EL (cell line): ENCODE measurements at places on chromosomes 3 and 15.
A peak's percentile ranks its signal among the peaks of the same experiment; 100 is the strongest.

DNA sequence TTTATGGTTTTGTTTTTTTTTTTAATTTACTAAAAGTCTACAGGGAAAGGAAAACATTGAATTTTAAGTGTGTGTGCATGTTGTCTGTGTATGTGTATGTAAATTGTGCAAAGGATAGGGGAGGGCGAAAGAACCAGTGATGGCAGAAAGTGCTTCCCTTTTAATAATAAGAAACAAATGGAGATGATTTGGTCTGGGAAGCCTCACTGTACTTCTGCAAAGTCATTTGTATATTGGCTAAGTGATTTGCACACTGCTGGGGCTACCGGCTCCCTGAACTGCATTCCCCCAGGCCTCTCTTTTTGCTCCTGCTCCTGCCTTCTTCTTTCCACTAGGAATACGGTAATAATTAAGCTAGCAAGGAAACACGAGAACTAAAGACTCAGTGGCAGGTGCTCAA lies 101.2 kb downstream of the CD47 start:
- no peak for DNase-seq

DNA sequence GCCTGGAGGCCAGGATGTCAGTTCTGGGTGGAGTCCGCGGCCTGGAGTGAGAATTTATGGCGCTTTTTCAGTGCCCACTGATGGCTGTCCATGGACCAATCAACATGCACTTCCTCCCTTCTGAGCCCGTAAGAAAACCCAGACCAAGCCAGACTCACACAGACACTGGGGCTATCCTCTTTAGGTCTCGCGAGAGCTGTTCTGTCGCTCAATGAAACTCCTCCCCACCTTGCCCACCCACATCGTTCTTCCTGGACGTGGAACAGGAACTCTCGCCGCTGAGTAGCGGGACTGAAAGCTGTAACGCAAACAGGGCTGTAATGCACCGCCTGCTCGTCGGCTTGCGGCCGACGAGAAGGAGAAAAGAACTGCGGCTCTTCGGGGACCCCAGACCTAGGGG lies 833.0 kb upstream of the CADM2 start:
- no peak for DNase-seq

DNA sequence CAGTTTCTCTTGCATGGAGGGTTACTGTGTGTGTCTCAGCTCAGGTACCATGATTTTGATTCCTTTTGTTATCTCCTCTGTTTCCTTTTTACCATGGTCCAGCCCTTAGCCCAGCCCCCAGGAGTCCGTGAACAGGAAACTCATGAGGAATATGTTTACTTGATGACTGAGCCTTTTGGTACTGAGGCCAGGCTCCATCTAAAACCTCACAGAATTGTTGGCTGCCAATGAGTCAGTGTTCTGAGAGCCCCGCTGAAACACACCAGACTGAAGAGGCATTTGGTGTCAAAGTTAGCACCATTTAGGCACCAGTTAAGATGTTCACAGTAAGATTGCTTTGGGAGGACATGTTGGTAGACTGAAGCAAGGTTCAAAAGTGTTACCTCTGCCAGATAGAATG lies 80.9 kb downstream of the DGKG start:
- peak; percentile 83 for DNase-seq

- DNase-seq = no peak
Observed at GRCh38 chr3:99731499-99731898, 86.2 kb upstream of the CMSS1 start.

DNA sequence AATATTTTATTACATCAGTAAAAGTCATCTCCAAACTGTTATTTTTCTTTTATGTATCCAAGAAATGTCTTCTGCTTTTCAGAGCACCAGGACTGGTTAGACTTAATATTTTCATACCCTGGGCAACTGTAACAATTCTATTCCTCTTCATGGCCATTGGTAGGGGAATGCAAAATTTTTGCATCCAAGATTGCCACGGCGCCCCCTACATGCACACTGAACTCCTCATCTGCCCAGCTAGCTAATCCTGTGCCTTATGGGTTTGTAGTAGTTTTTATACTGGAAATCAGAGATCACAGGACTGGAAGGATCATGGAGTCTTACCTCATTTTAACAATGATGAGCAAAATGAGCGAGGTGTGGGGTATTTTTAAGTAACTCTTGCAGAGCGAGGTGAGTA lies 74.2 kb downstream of the CRTC3 start:
- DNase-seq = peak; percentile 19

- DNase-seq = no peak
Observed at GRCh38 chr15:68201879-68202261, 3.3 kb downstream of the CALML4 start.

- DNase-seq = peak; percentile 89
Observed at GRCh38 chr15:75647370-75648155, at the start of gene SNX33. Gene SNX33 (plus strand): TSS chr15:75647912. CDS start chr15:75649103, 1,191 bp downstream.

- no peak for DNase-seq
Observed at GRCh38 chr3:53081318-53081717, 35.4 kb upstream of the SFMBT1 start.

GRCh38 chr3:133884054-133884886 lies 11.4 kb downstream of the RAB6B start:
- DNase-seq = no peak

GRCh38 chr3:113193719-113194118 lies 17.6 kb upstream of the BOC start:
- DNase-seq = no peak

DNA sequence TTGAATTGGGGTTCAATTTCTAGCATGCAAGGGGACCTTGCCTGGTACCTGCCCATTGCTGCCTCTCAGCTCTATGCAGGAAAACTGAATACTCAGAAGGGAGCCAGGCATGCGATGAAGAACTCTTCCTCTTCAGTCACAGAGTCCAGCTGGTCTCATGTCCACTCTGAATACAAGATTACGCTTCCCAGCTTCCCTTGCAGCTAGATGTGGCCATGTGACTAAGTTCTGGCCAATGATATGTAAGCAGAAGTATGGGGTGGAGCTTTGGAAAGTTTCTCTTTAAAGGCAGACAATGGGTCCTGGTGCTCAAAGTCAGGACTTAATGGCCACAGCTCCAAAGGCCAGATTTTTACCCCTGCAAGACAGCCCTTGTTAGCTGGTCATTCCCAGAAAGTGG lies 9.0 kb downstream of the WNT7A start:
- no peak for DNase-seq

DNA sequence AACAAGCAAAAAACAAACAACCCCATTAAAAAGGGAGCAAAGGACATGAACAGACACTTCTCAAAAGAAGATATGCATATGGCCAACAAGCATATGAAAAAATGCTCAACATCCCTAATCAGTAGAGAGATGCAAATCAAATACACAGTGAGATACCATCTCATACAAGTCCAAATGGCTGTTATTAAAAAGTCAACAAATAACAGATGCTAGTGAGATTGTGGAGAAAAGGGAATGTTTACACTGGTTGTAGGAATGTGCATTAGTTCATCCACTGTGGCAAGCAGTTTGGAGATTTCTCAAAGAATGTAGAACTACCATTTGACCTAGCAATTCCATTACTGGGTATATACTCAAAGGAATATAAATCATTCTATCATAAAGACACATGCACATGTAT lies 44.5 kb downstream of the RIOX2 start:
- peak; percentile 26 for DNase-seq

GRCh38 chr15:33242165-33242564 lies 47.7 kb upstream of the FMN1 start:
- peak; percentile 76 for DNase-seq

DNA sequence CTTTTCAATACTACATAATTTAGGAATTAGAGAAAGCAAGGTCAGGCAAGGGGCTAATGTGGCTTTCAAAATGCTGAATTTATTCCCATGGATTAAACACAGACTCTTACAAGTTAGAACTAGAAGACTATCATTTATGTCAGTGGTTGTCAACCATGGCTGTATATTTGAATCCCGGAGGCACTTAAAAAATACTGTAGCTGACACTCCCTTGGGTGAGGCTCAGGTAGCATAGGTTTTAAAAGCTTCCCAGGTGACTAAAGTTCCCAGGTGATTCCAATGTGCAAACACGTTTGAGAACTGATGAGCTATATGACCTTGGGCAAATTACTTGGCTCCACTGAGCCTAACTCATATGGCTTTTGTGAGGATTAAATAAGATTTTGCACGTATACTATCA lies 29.6 kb downstream of the AAGAB start:
- no peak for DNase-seq

DNA sequence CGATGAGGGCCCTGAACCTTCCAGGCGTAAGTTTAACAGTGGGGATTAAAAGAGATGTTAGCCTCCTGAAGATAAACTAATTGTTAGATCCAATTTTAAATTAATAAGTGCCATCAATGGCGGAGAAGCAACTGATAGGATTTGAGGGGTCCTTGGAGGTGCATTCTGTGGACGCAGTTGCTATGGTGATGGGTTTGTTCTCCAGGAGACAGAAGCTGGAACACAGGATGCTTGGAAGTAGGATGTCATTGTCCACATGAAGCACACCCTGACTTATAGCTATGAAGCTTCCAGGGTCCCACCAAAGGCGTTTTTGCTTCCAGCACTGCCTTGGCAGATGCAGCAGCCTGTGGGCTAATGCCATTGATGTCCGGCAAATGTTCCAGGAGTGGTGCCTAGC lies 331.0 kb upstream of the IL12A start:
- DNase-seq = no peak

DNA sequence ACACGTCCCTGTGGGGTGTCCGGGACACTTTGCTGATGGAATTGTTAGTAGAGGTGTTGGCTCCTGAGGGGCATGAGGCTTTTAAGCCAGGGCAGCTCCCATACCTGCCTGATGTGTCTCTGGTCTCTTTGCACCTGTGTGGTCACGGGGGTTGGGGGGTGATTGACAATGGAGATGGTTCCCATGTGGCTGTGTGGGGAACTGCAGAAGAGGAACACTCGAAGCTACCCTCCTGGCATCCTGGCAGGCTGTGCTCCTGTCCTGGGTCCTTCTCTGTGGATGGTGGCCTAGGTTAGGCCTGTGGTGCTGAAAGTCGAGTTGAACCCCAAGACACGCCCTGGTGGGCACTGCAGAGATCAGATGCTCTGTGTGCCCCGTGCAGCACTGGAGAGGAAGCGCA lies 73.4 kb downstream of the HMCES start:
- DNase-seq = no peak

GRCh38 chr3:45552794-45553371 lies 41.7 kb upstream of the LIMD1 start:
- DNase-seq = no peak

DNA sequence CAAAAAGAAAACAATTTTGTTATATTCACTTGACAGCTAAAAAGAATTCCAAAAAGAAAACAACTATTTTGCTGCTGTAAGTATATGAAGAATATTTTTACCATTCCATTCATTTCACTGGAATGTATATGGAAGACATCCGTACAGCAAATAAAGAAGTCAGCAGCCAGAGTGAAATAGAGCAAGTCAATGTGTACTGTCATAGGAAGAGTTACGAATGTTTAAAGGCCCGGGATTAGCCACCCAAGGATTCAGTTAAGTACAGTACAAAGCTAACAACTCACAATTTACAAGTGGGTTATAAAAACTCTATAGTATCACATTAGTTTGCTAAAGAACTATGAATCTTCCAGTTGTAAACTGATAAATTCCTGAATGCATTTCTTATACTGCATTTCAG lies 14.4 kb upstream of the XXYLT1 start:
- no peak for DNase-seq

DNA sequence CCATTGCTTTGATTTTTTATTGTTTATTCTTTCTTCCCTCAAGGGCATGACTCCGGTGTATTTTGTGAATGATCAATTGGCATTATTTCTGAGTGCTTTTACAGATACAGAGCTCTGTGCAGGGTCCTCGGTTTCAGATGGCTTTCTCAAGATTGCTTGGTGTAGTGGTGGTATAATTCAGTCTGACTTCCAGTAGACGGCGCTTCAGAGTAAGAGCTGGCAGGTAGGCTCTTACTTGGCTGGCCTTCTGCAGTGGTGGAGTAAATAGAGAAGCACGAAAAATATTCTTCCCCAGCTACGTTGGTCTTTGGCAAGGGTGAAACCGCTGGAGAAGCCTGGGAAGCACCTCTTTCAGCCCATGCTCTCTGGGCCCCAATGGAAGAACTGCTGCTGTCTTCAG lies 723.0 kb upstream of the BCHE start:
- no peak for DNase-seq

DNA sequence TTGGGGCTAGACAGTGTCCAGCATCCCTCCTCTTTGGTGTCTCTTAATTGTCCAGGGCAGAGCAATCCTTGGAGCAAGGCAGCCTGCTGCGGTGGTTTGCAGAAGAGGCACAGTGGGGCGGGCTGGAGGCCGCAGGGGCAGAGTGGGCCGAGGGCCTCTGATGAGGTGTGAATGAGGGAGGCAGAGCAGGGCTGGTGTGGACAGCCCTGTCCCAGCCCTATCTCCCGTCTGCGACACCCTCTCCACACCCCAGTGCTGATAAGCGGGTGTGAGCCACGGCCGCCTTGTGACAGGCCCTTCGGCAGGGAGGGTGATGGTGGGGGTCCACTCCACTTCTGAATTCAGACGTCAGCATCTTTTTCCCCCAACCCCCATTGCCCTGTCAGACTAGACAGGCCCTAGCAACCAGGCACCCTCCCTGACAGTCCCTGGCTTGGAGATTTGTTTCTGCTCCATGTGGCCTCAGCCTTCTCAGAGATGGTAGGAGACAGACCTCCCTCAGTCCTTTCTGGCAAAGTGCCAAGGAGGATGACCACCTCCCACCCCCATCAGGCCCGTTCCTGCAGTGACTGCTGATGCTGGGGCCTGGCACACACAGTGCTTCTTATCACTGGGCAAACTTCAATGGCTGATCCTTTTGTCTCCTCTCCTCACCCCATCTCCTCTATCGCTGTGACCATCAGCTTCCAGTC lies 37.3 kb downstream of the EXOG start:
- no peak for DNase-seq

DNA sequence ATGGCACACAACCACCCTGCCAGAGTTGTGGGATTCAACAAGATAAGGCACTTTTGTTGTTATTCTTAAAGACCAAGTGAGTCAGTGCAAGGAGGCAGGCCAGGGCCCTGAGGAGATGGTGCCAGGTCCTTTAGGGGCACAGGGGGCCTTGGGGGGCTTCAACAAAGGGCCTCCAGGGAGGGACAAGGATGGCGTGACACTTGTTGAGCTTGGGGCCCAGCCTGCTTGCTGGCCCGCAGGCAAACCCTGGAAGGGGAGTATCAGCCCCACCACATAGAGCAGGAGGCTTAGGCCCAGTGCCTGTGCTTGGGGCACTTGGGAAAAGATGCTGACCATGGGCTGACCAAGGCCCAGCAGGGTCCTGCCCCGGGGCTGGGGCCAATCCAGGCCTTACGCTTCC lies 5.5 kb downstream of the IQSEC1 start:
- DNase-seq = no peak

GRCh38 chr3:12532182-12532581 lies 13.1 kb downstream of the MKRN2OS start:
- no peak for DNase-seq

DNA sequence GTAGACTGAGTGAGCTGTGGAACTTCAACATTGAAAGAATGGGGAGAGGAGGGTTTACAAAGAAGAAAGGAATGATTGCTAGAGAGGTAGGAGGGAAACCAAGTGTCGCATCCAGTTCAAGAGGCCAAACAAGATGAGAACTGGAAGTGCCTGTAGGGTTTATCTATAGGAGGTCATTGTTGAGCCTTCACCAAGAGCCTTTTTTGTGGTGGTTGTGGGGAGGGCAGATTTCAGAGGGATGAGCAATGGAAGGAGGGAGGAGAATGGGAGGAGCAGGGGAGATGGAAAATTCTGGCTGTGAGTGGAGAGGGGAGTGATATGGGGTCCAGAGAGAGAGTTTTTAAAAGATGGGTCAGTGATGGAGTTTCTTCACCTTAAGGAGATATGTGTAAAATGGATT lies 8.5 kb downstream of the PDIA5 start:
- peak; percentile 23 for DNase-seq

GRCh38 chr3:180250172-180250571 lies 213.4 kb upstream of the PEX5L start:
- peak; percentile 35 for DNase-seq

- DNase-seq = peak; percentile 87
Observed at GRCh38 chr3:30597131-30597768, 9.2 kb upstream of the TGFBR2 start.
